ENCODE measurements at places on chromosomes 1 and 21.

DNA sequence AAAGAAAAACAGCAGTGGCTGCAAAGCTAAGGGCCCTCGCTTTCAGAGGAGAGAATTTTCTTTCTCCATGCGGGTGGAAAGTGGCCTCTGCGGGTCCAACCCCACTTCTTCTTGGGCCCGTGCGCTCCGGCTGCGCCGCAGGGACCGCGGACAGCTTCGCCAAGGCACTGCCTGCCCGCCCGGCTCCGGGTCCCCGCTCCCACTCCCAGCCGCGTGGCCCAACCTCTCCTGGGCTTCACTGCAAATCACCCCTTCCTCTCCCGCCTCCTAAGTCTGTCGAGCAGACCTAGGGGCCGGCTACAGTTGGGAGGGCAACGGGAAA is 1.0 kb upstream of the RUNX3 start:
- DNase-seq = no peak

DNA sequence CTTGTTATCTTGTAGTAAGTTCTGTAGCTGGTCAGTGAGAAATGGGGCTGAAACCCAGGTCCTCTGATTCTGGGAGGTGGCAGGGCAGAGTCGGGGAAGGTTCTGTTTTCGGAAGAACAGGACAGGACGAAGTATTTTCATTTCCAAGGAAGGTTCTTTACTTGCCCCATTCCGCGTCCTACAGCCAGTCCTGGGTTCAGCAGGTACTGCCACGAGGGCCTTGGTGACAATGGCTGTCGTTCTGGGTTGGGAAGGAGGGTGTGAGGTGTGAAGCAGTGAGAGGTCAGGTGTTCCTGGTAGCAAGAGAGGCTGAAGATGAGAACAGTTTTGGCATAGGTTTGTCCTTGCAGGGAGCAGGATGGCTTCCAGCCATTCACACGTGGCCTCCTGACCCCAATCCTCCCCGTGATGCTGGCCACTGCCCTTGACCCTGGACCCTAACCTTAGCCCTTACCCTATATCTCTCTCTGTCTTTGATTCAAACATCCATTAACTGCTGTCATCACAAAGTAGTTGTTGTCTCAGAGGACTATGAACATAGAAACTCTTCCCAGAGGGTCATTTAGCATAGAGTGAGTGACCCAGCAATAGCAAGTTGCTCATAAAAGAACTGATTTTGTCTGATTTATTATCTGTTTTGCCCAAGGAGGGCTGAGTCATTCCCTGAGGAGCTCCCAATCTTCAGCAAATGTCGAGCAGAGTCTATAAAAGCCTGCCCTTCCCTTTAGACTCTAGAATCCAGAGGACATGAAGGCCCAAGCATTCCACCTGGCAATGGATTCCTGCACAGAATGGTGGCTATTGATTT is 25.0 kb downstream of the VASH2 start:
- no peak for DNase-seq

- no peak for DNase-seq
Observed at GRCh38 chr1:221689138-221689537, 52.8 kb downstream of the DUSP10 start.

DNA sequence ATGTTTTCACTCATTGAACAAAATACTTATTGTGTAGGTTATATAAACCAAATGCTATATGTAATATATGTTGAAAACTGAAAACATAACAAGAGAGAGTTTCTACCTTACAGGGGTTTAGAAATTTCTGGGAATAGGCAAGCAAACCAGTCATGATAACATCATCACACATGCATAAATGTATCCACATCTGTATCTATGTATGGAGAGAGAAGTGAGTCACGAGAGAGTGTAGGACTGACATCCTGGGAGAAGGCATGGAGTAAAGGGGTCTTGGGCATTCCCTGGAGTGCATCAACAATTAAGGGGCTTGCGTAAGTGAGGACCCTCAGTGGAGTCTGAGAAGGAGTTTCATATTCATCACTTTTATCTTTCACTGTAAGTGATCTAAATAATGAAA is 65.5 kb downstream of the PCNX2 start:
- DNase-seq = no peak

DNA sequence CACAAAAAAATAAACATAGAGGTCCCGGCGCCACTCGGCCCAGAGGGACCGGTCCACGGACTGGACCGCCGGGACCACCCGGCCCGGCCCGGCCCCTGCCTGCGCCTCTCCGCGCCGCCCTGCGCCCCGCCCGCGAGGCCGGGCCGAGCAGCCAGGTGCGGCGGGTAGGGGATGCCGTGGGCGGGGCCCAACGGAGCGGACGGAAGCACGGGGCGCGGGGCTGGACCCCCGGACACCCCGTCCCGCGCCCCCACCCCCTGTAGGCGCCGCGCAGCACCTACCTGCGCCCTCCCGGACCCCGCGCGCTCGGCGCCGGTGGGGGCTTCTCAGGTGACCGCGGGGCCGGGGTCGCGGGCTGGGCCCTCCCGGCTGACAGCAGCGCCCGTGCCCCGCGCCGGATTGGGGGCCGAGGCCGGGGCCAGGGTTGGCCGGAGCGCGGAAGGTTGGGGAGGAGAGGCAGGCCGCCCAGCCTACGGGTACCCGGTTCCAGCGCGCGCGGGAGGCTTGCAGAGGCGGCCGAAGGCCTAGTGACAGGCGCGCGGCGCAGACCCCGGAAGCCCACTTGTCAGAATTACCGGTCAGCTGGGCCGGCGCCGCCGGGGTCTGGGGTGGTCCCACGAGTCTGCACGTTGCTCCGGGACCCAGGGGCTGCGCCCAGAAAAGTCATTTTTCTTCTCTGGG is 351.9 kb upstream of the CAMK1G start:
- DNase-seq = no peak

GRCh38 chr1:28441674-28442073 is 64.2 kb upstream of the RCC1 start:
- no peak for DNase-seq

DNA sequence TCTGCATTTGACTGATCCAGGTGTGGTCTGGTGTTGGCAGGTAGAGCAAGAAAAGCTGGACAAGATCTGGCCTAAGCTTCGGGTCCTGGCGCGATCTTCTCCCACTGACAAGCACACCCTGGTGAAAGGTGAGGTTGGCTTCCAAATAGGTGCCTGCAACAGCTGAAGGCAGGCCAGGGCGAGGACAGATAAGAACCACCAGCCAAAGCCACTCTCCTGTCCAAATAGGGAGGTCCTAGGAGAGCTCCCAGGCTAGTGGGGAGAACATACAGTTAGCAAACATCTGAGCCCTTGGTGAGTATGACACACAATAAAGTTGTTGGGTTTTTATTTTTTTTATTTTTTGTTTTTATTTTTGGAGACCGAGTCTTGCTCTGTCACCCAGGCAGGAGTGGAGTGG is 51.9 kb upstream of the LAX1 start:
- DNase-seq = no peak

GRCh38 chr1:53766831-53767405 is 28.0 kb upstream of the GLIS1 start:
- no peak for DNase-seq

DNA sequence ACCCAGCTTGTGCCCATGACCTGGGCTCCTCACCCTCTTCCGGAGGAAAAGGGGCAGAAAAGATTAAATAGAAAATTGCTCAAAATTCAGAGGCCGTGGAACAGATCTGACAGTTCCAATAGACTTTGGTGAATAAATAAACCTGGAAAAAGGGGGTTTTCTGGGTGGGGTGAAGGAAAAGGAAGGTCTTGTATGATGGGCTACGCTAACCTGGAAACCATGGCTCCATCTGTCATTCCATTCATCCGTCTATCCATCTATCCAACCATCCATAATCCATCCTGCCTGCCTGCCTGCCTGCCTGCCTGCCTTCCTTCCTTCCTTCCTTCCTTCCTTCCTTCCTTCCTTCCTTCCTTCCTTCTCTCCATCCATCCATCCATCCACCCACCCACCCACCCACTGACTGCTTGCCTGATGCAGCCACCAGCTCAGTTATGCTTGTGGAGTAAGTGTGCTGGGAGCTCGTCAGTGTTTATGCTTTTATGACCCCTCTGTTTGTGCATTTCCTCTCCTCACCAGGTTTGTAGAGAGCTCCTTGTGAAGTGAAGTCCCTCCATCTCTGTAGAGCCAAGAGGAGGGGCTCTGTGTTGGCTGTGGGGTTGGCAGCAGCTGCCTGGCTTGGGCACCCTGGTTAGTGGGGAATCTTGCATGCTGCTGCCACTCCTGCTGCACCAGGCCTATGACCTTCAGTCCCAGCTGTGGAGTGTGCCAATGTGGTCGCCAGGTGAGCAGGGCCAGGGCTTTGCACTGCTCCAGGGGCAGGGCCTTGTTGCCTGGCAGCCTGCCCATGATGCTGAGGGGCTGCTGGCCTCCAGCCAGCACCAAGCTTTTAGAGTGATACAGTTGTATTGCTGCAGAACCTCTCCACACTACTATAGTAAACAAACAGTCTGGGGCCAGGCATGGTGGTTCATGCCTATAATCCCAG is 16.0 kb upstream of the POU3F1 start:
- DNase-seq = no peak

- DNase-seq = no peak
Observed at GRCh38 chr1:43388613-43389012, 987 bp downstream of the MED8 start.

GRCh38 chr1:74683656-74684055 is 10.1 kb upstream of the ERICH3 start:
- DNase-seq = no peak

- no peak for DNase-seq
Observed at GRCh38 chr1:9589144-9589718, 520 bp downstream of the TMEM201 start.

DNA sequence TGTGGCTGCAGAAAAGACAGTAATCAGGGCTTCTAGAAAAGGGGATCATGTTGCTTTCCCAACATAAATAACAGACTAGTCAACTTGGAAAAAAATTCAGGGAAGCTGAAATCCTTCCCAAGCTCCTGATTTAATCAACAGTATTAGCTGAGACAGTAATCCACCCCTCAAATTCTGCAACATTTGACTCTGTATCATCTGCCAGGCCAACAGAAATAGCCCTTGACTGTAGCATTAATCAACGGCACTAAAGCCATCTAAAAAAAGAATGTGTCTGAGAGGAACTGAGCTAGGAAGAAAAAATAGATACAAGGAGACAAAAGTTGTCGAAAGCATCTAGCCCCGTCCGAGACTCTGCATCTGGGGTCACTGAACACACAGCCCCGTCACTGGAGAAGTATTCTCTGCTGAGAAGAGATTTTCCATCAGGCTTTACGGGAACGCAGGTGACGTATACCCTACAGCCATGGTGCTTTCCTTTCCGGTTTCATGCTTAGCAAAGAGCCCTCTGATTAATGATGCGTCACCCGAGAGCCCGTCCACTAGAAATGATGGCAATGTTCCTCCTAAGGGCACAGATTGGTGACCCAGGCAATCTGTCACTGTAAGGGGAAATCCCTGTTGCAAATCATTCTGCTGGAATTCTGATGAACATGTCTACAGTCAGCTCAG is 42.1 kb upstream of the TP53BP2 start:
- no peak for DNase-seq

DNA sequence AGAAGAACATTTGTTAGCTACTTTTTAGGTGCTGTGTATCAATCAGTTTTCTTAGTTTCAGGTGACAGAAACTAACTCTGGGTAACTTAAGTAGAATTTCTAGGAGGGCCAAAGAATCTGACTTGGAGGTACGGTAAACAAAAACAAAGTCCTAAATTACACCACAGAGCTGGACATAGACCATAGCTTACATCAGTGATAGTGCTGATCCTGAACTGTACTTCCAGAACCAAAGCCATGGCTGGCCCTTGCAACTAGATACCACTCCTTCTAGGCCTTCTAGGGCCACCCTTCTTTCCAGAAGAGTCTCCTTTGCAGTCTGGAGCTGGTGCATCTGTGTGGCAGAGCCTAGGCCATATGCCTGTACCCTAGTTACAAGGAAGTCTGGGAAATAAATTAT is 94.5 kb downstream of the OLFML2B start:
- no peak for DNase-seq

- DNase-seq = no peak
Observed at GRCh38 chr1:53015508-53015860, 46.5 kb upstream of the PODN start.
